GM04504 (cell line): ENCODE measurements at places on chromosomes 5 and 9.

GRCh38 chr5:13763719-13764118, 180.8 kb downstream of the DNAH5 start:
- no peak for DNase-seq

DNA sequence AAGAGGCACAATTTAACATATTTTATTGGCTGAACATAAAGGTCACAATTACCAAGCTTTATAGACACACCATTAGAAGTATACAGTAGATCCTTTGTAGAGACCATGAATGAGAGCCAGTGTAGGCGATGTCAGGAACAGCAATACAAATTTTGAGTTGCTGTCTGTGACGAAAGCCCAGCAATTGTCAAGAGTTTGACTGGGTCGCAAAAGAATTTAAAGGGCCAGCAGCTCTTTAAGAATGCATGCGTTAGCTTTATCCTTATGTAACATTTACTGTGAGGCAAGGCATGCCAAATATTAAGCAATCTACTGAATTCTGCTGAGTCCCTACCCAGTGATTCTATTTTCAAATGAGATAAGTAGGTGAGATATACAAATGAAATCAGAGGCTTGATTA, 236.9 kb downstream of the ARRDC3 start:
- no peak for DNase-seq

GRCh38 chr9:117677572-117677971, 26.6 kb upstream of the TLR4 start:
- no peak for DNase-seq

DNA sequence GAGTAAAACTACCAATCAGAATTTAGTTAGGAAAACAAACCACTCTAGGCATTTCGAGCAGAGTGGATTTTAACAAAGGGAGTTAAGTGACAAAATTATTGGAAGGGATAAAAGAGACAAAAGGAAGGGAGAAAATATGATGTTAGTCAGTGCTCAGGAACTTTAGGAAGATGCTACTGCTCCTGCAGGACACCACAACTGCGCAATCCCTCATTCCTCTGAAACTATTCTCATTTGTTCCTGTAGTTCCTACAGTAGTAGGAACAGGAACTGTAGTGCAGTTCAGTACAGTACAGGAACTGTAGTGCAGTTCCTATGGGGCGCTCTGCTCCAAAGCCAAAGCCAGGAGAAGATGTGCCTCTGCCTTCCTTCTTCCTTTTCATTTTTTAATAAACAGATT, 29.9 kb upstream of the MEGF10 start:
- no peak for DNase-seq

DNA sequence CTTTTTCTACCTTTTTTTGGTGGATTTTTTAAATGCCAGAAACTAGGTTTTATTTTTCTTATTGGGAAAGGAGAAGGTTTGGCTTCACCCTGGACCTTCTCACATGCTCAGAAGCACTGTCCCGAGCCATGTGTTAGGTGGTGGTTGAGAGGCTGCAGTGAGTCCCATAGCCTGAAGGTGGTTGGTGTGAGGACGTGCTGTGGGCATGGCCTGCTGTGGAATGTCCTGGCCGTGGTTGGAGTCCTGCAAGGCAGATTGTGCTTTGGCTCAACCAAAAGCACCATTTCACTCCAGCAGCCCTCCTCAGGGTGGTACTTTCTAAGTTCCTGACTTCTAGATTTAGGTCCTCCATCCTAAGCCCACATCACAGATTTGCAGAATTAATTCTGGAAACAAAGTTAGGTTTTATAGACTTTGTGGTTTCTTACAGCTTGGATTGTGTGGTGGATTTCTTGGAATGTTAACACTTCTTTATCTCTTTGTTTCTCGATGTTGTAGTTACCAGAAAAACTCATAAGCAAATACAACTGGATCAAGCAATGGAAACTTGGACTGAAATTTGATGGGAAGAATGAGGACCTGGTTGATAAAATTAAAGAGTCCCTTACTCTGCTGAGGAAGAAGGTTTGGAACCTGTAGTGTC, 22.6 kb downstream of the OTULIN start:
- peak; percentile 7 for DNase-seq

GRCh38 chr9:68416936-68417564, 60.6 kb downstream of the PGM5 start:
- no peak for DNase-seq

- peak; percentile 78 for DNase-seq
Observed at GRCh38 chr9:129320575-129321285, 142.7 kb upstream of the IER5L start.

DNA sequence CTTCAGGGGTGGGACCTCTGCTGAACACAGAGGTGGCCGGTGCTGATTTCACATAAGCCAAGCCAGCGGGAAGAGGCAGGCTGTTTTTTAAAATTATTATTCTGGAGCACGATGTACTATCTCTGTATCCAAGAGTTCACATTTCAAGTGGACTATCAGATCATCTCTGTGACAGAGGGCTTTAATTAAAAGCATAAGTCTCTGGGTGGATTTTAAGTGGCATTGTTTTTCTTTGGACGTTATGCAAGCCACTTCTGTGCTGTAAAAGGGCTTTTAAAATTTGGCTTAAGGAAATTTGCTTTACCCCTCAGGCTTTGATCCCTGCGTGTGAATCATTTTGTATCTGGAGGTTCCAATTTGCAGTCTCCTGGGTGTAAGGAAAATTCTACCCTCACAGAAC, 124.7 kb downstream of the PALM2AKAP2 start:
- DNase-seq, result no peak

DNA sequence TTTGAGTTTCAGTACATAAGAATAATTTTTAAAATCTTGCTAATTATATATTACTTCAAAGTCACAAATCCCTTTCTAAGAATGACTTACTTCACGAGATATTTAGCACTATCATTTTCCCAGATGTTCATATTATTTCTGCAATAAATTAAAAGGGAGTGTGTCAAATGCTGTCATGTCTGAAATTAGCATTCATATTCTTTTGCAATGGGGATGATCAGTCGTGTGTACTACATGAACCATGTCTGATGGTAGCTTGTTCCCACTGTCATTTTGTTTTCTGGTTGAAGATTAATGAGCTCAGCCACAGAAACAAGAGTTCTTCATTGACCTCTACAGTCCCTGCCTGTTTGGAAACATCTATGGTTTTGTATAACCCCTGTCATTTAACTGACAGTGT, 30.1 kb downstream of the OTULINL start:
- DNase-seq, result no peak
